ENCODE measurements at places on chromosomes 5 and 9.

DNA sequence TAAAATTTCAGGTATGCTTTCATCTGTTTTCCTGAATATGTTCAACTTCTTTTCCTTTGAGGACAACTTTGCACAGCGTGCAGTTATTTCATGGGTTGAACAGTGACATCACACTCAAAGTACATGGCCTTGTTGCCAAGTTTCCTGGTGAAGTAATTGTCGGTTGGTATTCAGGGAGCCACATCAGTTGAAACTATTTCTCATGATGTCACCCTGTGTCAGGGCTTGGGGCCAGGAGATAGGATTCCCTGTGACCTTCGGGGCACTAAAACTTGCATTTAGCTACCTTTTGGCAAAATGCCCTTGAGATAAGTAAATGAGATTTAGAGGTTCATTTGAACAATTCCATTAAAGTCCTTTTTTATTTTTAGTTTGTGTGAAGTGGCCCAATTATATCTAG lies 383.9 kb downstream of the SH3GL2 start:
- DNase-seq: no peak

- DNase-seq: peak; percentile 19
These were observed 459.7 kb downstream of the EBF1 start for GRCh38 chr5:158639881-158640592.

DNA sequence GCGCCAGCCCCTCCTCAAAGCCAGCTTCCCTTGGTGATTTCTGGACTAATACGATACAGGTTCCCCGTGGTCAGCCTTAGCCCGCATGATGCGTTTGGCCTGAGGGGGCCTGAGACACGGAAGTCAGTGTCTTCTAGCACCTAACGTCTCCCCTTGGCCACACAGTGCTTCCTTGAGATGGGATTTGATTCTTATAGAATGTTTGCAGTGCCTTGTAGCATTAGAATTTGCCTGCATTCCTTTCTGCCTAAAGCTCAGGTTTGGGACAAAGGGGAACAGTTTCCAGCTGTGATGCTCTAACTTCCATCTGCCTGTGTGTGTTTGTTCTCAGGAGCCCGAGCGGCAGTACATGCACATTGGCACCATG lies 34.4 kb downstream of the CFAP90 start:
- no peak for DNase-seq

GRCh38 chr5:102080288-102080687 lies 215.8 kb downstream of the SLCO4C1 start:
- no peak for DNase-seq

- DNase-seq: no peak
These were observed 3.4 kb downstream of the GARNL3 start for GRCh38 chr9:127267793-127268525.

- DNase-seq: no peak
These were observed 516.6 kb upstream of the CLINT1 start for GRCh38 chr5:158375531-158375930.

DNA sequence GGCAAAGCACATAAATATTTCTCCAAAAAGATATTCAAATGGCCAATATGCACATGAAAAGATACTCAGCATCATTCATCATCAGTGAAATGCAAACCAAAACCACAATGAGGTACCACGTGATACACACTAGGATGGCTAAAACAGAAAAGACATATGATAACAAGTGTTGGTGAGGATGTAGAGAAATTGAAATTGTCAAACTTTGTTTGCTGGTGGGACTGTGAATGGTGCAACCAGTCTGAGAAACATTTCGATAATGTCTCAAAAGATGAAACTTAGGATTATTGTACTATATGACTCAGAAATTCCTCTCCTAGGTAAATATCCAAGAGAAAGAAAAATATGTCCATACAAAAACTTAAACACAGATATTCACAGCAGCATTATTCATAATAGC lies 8.6 kb upstream of the LHFPL2 start:
- DNase-seq: no peak
